ENCODE measurements at places on chromosomes 2 and 18. TPM values are rescaled to one million over a fixed set of nuclear protein-coding genes. Genes with fewer than 3 reads are reported as not detected.

GRCh38 chr18:44679914-44680272 lies 795 bp upstream of the SETBP1 start:
- peak; percentile 59 for DNase-seq

DNA sequence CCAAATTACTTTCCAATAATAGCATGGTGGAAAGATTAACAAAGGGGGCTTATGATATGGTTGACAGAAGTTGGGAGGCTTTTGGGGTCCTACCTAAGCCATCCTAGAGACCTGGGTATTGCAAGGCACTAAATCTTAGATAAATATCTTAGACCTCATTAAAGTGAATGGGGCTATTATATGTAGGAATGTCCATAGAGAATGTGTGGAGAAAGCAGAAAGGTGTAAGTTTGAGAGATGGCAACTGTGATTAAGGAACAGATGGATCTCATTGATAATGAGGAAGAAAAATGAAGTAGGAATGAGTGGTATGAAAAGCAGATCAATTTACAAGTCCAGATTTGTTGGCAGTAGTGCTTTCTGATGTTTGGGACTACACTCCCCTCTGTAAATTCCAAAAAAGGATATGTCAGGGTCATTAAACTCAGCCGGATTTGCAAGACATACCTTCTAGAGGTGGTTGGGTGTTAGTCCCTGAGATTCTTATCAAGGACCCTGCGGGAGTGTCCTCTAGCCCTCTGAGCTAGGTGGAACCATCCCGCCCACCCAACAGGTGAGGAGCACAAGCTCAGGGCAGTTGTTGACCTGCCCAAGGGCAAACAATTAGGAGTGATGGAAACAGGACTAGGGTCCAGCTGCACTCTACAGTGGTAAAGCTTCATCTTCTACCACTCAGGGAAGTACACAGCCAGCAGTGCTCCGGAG lies 12.1 kb downstream of the TCF7L1 start:
- no peak for DNase-seq

DNA sequence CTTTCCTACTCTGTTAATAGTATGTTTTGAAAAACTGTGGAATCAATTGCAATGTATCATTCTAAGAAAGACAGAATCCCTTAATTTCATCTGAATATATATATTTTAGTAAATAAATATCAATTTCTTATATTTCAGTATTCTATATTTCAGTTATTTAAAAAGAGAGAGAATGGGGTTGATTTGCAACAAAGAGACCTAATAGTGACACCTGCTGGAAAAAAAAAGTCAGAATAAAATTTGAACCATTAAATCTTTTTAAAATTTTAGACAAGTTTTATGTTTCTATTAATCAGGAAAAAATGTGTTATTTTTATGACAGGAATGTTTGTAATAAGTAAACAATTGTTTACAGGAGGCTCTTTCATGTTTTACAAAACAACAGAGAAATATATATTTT lies 20.7 kb upstream of the CCNT2 start:
- no peak for DNase-seq

- no peak for DNase-seq
These were observed 126.7 kb downstream of the GALNT14 start for GRCh38 chr2:31011587-31011986.

GRCh38 chr2:129129087-129129486 lies 810.4 kb upstream of the HS6ST1 start:
- DNase-seq: no peak

- no peak for DNase-seq
These were observed 961 bp downstream of the RBM43 start for GRCh38 chr2:151260573-151261230.

DNA sequence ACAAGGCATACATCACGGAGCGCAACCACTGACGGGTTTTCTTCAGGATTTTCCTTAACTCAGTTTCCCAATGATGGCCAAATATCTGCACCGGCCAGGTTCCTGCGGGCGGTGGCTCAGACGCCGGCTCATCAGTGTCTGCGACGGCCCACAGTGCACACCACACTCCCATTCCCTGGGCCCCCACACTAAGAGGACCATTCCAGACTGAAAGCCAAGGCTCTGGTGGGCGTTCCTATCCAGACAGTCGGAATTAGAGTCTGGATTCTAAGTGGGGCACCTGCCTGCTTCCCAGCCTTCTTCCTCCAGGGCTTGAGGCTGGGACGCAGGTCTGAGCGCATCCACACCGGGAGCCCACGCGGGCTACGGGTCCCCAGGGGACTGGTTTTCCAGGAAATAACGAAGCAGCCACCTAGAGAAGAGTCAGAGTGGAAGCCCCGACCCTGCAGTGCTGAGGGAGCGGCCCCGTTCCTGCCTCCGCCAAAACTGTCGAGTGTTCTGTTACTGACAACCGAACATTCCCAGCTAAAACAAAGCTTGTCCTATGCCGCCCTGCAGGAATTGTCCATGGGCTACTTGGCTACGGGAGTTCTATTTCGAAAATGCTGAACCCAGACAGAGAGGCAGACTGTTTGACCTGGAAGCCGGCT lies 75.3 kb downstream of the TMEM18 start:
- no peak for DNase-seq

GRCh38 chr2:36485521-36485920 lies 112.4 kb downstream of the FEZ2 start:
- DNase-seq: no peak

GRCh38 chr18:75076286-75076685 lies 132.7 kb downstream of the PTGR3 start:
- no peak for DNase-seq

GRCh38 chr2:61018318-61018755 lies 282 bp upstream of the PUS10 start:
- DNase-seq: no peak

Gene GYPC
- 61.6 TPM for total RNA-seq

Gene REG3A
- not detected for total RNA-seq

Gene LOXHD1
- total RNA-seq: 0.13 TPM

Gene PFN4
- total RNA-seq: 0.24 TPM

Gene RUFY4
- not detected for total RNA-seq

Gene ZBTB7C
- 2.9 TPM for total RNA-seq

Gene DSG2
- 0.86 TPM for total RNA-seq

Gene FNDC4
- total RNA-seq: 2.2 TPM

Data from psoas muscle (tissue), 8 donors.